ENCODE measurements at places on chromosomes 12 and 14. TPM values are rescaled to one million over a fixed set of nuclear protein-coding genes. Genes with fewer than 3 reads are reported as not detected.

Gene AKAP5
- 2.0 TPM for total RNA-seq

Gene PRPH
- total RNA-seq: 24.5 TPM

Gene RNASE4
- 83.8 TPM for total RNA-seq

Gene ERGIC2
- 46.3 TPM for total RNA-seq

Gene MYH6
- total RNA-seq: not detected

Gene APOF
- not detected for total RNA-seq

Gene OTOGL
- total RNA-seq: 0.83 TPM

Gene MYO1H
- total RNA-seq: not detected

GRCh38 chr14:106511006-106511799, 984.8 kb downstream of the TMEM121 start:
- peak; percentile 86 for DNase-seq

DNA sequence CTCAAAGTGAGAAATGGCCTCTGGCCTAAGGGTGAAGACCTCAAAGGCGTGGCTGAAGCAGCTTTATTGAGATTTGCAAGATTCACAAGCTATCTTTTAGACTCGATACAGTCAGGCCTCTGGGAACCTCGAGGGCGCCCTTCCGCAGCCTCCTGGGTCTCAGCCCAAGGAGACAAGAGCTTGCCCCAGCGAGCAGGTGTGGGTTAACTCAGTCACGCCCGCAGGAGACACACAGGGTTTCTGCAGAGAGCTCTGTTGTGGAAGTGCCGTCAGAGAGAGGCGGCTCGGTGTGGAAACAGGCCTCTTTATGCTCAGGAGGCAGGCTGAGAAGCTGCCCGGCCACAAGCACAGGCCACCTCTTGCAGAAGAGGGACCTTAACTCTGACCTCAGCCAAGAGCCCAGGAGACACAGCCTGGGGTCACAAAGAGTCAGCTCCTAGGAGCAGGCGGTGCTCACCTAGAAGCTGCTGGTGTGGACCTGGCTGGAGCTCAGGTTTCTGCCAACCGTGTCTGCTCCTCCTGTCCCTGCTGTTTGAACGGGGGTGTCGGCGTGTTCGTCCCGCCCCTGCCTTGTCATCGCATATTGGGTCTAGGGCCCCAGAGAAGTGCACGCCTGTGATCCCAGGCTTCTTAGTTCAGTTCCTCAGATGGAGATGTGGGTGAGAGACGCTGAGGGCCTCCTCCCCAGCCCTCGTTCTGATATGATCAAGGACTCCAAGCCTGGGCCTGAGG, 42.1 kb upstream of the FBRSL1 start:
- DNase-seq: no peak

GRCh38 chr12:64061868-64062375, 160.2 kb downstream of the KICS2 start:
- DNase-seq: no peak

DNA sequence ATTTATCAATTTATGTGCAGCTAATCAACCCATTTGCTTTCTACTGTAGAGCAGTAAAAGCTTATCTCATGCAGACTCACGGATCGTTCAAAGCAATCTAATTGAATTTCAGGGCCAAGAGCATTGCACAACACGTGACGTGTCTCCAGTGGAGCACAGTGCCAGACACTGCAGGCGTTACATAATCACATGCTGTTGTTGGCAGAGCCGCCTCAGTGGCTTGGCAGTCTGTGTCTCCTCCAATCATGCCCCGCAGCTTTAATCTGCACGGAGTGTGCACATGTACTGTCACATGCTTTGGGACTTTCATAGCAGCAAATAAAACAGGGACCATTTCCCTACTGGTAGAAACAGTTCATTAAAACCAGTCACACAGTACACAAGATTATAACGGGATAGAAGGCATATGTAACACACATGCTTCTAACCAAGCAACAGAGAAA, 309.3 kb downstream of the ITPR2 start:
- peak; percentile 96 for DNase-seq

GRCh38 chr12:18612971-18613370, 124.8 kb downstream of the PLCZ1 start:
- no peak for DNase-seq

- peak; percentile 82 for DNase-seq
These were observed at the start of gene KRT5 for GRCh38 chr12:52519826-52520662. Gene KRT5 (minus strand): TSS chr12:52520394. CDS start chr12:52520296, 98 bp downstream.

DNA sequence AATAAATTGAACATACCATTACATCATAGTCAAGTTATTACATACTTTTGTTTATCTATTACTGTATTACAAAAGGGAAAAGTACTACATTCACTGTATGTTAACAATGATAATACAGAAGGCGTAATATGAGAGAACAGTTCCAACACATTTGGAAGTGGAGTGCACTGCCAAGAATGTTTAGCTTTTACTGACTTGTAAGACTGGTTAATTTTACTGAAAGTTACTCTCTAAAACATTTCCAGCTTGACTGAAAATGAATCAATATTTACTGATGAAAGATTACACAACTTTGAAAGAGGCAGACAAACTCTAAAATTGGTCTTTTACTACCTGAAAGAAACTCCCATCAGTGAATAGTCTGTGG, 728.5 kb downstream of the FSCB start:
- DNase-seq: no peak

DNA sequence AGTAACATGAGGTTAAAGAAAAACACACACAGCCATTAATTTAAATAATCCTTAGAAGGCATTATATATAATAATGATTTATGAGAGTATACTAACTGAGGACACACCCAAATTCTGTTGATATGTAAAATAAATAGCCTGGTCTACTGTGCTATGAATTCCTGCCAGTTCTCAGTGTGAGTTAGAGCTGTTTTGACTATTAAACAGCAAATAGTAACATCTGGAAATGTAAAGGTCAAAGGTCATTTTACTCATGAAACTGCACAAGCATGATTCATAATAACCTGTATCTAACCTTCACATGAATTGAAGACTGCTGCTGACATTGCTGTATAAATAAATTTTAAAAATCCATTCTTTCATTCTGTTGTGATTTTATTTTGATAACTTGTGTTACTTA, 966.7 kb downstream of the SLC6A15 start:
- no peak for DNase-seq

DNA sequence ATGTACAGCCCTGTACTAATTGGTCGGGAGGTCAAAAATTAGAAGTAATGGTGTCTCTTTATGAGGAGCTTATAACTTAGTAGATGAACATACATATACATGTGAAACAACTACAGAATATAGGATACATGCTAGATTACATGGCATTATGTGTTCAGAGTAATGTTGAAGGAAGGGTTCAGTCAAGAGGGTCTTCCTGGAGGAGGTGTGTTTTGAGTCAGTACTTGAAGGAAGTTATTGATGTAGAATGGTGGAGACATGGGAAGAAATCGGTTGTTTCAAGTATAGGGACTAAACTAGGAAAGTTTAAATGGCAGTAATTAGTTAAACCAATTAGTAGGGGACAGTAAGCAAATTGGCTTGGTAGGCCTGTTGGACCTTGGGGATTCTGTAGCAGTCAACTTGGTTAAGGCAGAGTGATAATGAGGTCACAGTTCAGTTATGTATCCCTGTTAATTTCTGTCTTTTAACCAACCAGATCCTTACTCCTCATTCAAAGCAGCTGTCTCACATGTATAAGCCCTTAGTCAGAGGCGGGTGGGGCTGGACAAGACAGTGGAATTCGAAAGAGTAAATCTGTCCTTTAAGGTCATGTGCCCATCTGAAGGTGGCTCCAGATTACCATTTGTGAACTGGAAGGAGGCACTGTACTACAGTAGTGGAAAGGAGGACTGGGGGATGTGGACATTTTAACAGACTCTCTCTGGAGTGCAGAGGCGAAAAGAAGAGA, 3.5 kb upstream of the ANKRD52 start:
- DNase-seq: no peak

- DNase-seq: no peak
These were observed 36.6 kb downstream of the PCNX1 start for GRCh38 chr14:70943838-70944237.

DNA sequence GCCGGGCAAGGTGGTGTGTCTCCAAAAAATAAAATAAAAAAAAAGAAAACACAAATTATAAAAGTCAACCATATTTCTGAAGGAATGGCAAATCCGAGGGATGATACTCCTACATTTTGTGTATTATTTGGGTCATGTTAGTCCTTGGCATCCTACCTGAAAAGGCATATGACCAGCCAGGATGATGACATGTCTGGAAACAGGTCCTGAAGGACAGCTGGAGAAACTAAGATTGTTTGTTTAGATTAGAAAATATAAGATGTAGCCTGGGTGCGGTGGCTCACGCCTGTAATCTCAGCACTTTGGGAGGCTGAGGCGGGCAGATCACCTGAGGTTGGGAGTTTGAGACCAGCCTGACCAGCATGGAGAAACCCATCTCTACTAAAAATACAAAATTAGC, 47.6 kb upstream of the FOXJ2 start:
- DNase-seq: no peak

DNA sequence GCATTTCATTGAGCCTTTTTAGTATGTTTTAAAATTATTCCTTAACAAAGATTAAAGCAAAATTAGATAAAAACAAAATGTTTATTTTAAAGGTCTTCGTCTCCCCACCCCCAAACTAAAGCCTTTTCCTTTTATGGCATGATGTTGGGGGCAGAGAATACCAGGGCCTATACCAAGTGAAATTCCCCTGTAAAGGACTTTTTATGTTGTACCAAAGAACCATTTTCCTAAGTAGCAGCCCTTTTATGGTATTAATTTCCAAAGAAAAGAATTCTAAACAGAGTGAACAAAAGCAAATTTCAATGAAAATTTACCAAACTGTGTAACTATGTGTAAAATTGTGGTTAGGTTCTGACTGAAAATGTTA, 71.9 kb upstream of the GNPNAT1 start:
- DNase-seq: no peak

GRCh38 chr12:101743242-101743641, 4.0 kb upstream of the SYCP3 start:
- DNase-seq: no peak

DNA sequence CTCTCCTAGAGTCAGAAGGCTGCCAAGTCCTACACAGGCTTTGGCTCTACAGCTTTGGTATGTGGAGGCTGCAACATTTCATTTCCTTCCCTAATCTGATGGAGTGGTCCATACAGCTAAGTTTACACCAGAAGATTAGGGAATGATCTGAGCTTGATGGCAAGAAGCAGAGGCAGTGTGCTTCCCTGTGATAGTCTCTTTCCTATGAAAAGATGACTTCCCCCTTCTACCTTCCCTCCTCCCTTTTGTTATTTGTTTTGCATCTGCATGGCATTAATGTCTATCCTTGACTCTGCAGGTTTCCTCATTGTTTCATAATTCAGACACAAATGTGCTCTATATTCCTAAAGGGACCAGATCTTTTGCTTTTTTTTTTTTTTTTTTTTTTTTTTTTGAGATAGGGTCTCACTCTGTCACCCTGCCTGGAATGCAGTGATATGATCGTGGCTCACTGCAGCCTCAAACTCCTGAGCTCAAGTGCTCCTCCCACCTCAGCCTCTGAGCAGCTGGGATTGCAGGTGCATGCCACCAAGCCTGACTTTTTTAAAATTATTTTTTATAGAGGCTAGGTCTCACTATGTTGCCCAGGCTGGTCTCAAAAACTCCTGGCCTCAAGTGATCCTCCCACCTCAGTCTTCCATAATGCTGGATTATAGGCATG, 76.3 kb downstream of the GRIP1 start:
- DNase-seq: no peak

DNA sequence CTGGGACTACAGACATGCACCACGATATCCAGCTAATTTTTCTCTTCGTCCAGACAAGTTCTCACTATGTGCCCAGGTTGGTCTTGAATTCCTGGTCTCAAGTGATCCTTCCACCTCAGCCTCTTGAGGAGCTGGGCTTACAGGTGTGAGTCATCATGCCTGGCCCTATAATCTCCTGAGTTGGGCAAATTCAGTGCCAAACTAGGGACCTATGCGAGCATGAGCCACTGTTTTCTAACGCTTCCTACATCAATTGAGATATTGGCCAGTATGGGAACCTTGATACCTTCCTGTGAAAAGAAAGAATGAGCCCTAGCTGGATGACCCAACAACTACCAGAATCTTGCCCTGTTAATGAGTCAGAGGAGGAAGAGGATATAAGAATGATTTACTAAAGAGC, 585.2 kb downstream of the C12orf50 start:
- no peak for DNase-seq

DNA sequence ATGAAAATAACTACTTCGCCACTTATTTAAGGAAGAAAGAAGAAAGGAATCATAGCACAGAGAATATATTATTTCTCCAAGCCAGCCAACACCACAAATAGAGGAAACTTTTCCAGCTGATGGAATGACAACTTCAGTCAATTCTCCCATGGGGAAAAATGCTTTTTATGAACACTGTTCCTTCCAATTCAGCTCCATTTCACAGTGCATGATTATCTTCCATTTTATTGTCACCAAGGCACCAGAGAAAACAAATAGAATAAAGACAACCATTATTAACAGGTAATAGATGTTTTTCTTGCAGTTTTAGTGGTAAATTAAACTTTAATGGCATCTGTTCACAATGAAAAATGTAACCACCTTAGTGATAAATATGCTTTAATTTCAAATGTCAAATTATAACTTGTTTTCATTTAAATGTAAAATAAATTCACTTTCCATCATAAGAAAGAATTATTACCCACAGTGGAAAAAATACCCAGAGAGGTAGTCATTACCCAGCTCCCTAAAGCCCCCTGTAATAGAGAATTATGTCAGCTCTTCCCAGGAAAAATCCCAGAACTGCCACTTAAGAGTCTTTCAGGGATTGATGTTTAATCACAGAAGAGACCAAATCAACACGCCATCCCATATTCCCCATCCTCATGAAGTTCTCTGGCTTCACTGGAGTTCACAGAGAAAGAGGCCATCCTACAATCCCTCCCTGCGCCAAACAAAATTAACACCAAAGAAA, 828.3 kb upstream of the TMEM132C start:
- DNase-seq: no peak

- no peak for DNase-seq
These were observed 449.9 kb upstream of the FLRT2 start for GRCh38 chr14:85079842-85080730.

DNA sequence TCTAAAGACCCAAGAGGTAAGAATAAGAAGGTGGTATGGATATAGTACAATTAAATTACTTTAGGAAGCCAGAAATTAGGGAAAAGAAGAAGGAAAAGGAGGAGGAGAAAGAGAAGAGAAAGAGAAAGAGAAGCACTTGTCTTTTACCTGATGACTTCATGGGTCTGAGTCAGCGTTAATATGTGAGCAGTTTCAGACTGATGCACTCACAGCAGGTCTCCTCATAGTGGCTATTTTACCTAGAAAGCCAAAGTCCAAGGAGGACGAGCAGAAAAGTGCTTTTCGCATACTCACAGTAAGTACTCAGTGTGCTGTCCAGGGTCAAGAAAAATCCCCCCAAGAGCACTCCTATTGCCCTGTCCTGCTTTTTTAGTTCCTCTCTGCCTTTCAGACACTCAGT, 222.1 kb downstream of the C12orf42 start:
- no peak for DNase-seq

All from esophagus muscularis mucosa (tissue), 4 donors.